ENCODE measurements at places on chromosomes 2 and 18.

DNA sequence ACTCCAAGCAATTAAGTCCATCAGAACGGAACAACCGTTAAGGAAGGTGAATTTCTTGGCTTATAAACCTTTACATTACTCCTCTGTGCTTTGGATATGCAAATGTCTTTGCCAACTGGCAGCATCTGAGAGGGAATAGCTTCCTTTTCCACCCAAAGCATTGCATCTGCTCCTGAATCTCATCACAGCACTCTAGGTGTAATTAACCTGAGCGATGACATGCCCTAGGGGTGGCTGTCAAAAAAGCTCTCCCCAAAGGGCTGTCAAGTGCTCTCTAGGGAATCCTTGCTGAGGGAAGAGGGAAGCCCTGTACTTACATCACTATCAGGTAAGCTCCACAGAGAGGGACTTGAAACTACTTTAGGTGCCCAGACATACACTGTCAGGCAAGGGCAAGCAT lies 5.5 kb upstream of the SMARCAL1 start:
- DNase-seq, result no peak

GRCh38 chr2:177282181-177282641 lies 17.7 kb upstream of the NFE2L2 start:
- DNase-seq, result no peak

- peak; percentile 29 for DNase-seq
Measured at GRCh38 chr2:105786231-105787230, 41.8 kb downstream of the NCK2 start.

DNA sequence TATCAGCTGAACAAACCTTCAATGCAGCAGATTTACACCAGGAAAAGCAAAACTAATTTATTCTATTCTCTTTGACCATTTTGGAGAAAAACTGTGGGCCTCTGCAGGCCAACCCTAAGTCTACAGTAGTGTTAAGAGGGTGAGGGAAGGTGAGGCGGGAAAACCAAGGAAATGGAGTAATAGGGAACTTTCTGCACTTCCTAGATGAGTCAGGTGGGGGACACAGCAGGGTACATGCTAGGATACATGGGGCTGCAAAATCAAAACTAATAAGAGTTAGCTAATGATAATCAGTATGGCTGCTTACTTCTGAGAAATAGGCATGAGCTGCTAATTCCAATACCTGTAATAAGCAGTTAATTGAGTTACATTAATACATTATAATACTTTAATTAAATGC lies 66.0 kb upstream of the PGAP1 start:
- no peak for DNase-seq

GRCh38 chr2:198028955-198029354 lies 224.6 kb downstream of the PLCL1 start:
- DNase-seq, result no peak

DNA sequence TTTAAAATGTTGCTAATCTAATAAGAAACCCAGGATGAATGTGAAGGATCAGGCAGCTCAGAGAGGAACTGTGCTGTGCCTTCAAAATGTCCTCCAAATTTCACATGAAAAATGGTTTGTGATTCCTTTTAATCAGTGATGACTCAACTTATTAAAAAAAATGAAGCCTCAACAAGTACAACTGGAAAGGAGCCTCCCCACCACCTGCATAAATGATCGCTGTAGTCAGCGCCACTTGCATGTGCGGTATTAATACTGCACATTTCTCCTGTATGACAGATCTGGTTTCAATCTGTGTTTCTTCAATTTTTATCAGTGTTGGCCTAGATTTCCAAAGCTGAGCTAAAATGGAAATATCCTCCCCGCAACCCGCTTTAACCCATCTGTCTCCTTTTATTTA lies 115.0 kb upstream of the TMEM200C start:
- no peak for DNase-seq

- DNase-seq, result no peak
Measured at GRCh38 chr2:67776276-67776675, 286.5 kb downstream of the C1D start.

- DNase-seq, result no peak
Measured at GRCh38 chr2:66929632-66930338, 467.3 kb upstream of the ETAA1 start.

- DNase-seq, result no peak
Measured at GRCh38 chr18:78922856-78923255, 56.8 kb upstream of the SALL3 start.

GRCh38 chr2:127565261-127566138 lies 30.0 kb downstream of the MYO7B start:
- DNase-seq, result no peak

- no peak for DNase-seq
Measured at GRCh38 chr2:145909175-145909755, 1389.3 kb upstream of the ZEB2 start.

DNA sequence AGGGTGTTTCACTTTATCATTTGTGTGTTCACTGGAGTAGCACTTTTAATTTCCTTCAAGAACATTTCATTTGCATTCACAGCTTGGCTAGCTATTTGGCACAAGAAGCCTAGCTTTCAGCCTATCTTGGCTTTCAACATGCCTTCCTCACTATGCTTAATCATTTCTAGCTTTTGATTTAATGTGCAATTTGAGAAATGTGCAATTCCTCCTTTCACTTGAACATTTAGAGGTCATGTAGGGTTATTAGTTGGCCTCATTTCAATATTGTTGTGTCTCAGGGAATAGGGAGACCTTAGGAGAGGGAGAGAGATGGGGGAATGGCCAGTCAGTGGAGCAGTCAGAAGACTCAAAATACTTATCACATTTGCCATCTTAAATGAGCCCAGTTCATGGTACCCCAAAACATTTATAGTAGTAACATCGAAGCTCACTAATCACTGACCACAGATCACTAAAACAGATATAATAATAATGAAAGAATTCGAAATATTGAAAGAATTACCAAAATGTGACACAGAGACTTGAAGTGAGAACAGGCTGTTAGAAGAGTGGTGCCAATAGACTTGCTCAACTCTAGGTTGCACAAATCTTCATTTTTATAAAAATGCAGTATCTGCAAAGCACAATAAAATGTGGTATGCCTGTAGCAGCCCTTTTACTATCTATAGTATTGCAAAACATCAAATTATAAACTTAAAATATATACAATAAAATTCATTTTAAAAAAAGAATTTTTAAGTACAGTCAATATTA lies 561.2 kb downstream of the METTL4 start:
- DNase-seq, result no peak

GRCh38 chr2:128513961-128514283 lies 195.3 kb upstream of the HS6ST1 start:
- DNase-seq, result no peak
